ENCODE measurements at places on chromosomes 2 and 18.

DNA sequence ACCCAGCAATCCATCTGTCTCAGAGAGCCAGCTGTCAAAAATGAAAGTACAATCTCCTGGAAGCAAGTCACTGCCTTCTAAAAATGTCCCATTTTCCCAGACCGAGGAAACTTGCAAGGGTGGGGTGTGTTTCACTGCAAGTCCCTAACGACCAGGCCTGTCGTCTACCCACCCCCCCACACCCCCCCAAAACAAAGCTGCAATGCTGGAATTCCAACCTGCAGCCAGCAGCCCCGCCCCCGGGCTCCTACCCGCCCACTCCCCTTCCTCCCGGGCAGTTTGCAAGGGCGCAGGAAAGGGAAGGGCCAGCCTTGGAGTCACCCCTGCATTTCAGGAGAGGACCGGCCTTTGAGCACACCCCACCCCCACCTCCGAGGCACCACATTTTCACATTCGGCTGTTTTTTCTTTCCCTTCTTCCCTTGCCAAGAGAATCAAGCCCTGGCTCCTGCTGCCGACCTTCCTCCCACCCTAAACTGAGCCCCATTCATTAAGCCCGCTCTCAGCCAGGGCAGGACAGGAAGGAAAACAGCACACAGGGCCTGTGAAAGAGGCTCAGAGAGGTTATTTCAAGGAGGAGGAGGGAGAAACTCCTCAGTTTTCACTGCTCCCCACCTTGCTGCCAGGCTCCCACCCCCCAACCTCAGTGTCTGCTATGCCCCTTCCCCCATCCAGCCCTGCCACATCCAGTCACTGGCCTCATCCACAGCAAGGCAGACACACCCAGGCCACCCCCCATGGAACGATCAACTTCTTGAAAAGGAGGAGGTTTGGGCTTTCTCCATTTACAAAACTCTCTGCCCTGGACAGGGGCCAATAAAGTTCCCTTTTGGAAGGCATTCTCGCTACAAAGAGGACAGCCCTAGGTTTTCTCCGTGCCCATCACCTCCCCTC, 11.3 kb downstream of the SMAD7 start:
- DNase-seq: no peak

DNA sequence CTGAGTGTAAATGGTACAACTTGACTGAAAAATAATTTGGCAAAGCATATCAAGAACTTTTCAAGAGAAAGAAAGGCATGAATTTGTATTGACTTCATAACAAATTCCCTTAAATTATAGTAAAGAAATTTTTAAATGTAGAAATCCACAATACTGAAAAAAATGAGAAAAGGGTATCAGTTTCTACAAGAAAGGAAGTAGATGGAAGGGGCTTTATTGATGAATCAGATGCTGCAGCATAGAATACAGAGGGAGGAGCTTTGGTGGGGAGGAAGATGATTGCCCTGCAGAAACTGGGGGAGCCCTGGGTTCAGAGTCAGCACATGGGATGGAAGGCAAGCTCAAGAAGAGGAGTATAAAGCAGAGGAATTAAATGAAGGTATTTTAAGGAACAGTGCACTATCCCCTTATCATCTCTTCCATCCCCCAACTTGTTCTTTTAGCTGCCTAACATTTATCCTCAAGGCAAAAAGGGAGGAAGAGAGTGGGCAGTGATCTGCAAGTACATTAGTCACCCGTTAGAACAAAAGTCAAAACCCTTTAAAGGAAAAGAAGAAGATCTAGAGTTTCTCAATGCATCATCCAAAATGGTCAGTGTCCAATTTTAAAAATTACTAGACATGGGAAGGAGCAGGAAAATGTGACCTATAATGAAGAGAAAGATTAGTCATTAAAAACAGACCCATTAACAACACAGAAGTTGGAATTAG, 77.7 kb downstream of the KCTD18 start:
- DNase-seq: no peak

- DNase-seq: peak; percentile 10
Measured at GRCh38 chr2:86621280-86621943, 2.3 kb downstream of the RNF103 start.

DNA sequence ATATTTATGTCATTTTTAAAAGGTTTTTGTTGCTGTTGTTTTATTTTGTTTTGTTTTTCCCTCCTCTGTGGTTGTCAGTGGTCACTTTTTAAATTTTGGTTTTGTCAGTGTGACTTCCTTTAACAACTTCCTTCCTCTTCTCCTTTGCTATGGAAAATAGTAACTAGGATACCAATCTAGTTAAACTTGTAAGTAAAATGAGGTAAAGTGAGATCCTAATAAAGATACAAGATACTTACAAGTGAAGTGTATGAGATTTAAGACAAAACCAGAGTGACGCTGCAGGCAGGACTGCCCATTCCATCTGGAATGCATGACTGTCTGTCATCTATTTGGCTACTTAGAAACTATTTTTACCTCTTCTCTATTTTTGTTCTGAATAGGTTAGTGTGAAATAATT, 30.6 kb upstream of the CREB1 start:
- peak; percentile 66 for DNase-seq

- DNase-seq: peak; percentile 56
Measured at GRCh38 chr2:78979380-78980151, 45.9 kb upstream of the REG3G start.

GRCh38 chr2:207531032-207531952, 1.5 kb downstream of the CREB1 start:
- DNase-seq: no peak

GRCh38 chr2:223865907-223866508, 28.6 kb upstream of the AP1S3 start:
- DNase-seq: peak; percentile 62

GRCh38 chr2:117879003-117879402, 64.5 kb downstream of the DDX18 start:
- no peak for DNase-seq

- no peak for DNase-seq
Measured at GRCh38 chr2:28613633-28614501, 118.0 kb downstream of the PLB1 start.

GRCh38 chr18:60624207-60624606, 251.6 kb upstream of the MC4R start:
- no peak for DNase-seq

DNA sequence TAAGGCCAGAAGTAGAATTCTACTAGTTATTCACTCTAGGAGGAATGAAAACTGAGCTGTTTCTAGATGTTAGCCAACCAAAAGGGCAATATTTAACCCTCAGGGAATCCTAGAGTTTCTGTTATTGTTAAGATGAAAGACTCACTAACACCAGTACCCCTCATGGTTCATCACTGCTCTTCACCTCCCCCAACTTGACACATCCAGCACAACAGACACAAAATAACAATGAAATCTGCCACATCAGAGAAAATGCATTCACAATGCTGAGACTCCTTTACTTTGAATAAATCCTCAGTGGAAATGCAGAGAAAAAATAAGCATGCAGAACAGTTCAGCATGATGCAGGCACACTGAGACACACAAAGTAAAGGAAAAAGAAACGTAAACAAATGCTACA, 111.3 kb downstream of the RIF1 start:
- no peak for DNase-seq

- DNase-seq: no peak
Measured at GRCh38 chr18:22063102-22063501, 106.3 kb upstream of the GATA6 start.

GRCh38 chr18:3624546-3624934, 174.6 kb downstream of the TGIF1 start:
- no peak for DNase-seq

GRCh38 chr2:206736935-206737334, 18.7 kb upstream of the DYTN start:
- no peak for DNase-seq

- no peak for DNase-seq
Measured at GRCh38 chr2:118374974-118375755, 286.9 kb downstream of the INSIG2 start.

DNA sequence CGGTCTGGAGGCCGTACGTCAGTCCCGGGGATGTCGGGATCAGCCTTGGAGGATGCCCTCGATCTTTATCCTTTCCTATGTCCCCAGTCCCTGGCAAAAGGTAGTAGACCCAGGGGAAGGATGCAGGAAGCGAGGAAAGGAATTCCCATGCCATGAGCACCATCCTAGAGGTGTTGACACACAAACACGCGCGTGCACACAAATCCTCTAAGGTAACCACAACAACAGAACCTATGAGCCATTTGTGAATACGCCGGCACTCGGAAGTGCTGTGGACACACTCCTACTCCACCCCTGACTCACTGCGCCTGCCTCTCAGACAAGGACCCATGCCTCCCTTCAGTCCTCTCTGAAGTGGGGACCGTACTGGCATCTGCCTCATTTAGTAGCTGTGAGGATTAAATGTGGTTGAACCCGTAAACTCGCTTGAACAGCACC, 11.3 kb upstream of the MLPH start:
- DNase-seq: peak; percentile 17

GRCh38 chr2:39607538-39608262, 58.0 kb upstream of the TMEM178A start:
- no peak for DNase-seq

DNA sequence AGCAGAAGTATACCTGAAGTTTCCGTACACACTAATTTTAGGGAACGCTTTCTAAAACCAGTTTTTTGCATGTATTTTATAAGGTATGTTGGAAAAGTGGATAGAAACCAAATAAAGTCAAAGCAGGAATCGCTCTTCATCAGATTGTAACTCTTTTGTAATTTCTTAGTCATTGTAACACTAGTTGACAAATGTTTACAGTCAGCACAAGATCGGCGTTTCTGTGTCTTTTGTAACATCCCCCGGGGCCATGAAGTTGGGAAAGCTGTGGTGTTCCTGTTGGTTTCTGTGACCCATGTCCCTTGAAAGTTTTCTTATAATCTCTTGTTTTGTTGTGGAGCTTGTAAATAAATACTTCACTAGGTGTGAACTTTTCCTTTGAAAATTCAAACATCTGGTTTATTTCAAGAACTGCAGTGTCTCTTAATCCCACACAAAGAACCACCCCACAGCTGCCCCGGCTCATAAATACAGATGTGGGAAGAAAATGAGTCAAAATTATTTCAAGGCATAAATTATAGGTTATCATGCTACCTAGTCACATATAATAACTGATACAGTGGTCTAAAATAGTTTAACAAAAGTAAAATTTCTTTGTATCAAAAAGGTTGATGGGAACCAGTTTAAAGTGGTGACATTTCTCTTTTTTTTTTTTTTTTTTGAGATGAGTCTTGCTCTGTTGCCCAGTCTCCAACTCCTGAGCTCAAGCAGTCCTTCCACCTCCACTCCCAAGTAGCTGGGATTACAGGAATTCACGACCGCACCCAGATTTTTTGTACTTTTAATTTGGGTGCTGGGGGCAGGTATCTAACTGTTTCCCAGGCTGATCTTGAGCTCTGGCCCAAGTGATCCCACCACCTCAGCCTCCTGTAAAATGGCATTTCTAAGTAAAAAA, 751 bp upstream of the NMI start:
- DNase-seq: no peak

GRCh38 chr18:70489986-70490933, 201.4 kb downstream of the SOCS6 start:
- DNase-seq: peak; percentile 98

DNA sequence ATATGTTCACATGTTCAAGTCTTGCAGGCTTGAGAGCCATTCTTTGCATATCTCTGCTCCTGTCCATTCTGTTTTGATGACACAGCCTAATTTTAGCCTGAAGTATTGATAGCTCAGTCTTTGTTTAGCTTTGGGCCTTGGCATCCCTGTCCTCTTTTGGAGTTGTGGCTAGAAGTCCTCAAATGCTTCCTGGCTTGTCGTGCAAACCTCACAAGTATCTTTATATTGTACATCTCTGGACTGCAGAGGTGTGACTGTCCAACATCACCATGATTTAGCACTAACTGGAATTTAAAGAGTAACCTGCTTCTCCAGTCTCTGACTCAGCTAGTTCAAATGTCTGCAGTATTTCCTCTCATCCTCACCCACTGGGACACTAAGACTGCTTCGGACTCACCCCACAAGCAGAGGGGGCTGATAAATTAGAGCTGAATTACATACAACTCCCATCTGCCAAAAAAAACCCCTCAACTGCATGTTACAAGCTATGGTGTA, 11.7 kb downstream of the PFN4 start:
- no peak for DNase-seq

DNA sequence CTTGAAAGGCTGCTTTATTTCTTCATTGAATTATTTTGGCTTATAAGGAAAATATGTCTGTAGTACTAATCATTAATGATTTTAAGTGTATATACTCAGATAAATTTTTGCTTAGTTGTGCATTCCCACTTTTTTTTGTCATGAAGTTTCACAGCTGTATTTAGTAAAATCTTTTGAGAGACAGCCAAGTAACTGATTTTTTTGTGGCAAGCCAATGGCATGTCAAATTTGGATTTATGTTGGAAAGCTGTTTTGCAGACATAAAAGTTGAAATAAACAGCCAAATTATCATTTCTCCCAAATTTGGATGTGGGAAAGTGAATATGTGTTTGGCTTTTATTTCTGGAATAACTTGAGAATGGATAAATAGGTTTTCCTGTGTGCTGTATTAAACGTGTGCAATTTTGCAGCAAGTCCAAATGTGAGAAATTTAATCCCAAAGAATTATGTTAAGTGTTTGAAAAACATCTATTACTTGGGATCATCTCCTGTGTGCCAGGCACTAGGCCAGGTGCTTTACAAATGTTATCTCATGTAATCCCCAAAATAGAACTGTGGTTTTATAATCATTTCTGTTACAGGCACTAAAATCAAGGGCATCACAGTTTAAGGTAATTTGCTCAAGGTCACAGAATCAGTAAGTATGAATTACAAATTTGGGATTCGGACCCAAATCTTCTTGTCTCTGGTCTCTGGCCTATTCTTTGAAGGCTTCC, 160.4 kb downstream of the PTPRM start:
- no peak for DNase-seq

GRCh38 chr2:100012561-100012960, 129.8 kb downstream of the AFF3 start:
- no peak for DNase-seq

DNA sequence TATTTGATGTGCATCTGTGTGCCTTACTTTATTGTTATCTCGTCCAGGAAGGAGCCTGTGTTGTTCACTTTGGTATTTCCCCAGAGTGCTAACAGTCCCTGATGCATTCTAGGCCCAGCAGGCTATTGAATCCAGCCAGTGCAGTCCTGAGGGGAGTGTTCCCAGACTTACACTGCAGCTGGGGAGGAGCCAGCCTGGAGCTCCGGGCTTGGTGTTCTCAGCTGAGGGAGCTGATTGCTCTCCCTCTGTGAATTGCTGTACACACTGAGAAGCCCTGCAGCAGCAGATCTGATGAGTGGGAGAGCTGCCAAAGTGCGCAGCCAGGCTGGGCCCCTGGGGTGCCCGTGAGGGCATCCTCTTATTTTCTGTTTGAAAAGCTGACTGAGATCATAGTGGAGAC, 159.2 kb downstream of the GALNT3 start:
- no peak for DNase-seq

GRCh38 chr18:45066886-45067285, 386.2 kb downstream of the SETBP1 start:
- peak; percentile 97 for DNase-seq

- DNase-seq: peak; percentile 30
Measured at GRCh38 chr2:101197215-101197745, 46.1 kb upstream of the TBC1D8 start.

GRCh38 chr2:170503971-170504809, 210.9 kb upstream of the SP5 start:
- no peak for DNase-seq

GRCh38 chr2:201546576-201546975, 95.0 kb downstream of the STRADB start:
- no peak for DNase-seq

GRCh38 chr2:128313091-128313836, 5.4 kb downstream of the HS6ST1 start:
- DNase-seq: no peak

GRCh38 chr18:74652392-74652988, 54.8 kb downstream of the ZNF407 start:
- DNase-seq: peak; percentile 26

- DNase-seq: no peak
Measured at GRCh38 chr2:3355951-3356569, 21.6 kb downstream of the EIPR1 start.

- DNase-seq: no peak
Measured at GRCh38 chr18:14089781-14090180, 42.5 kb downstream of the ZNF519 start.
